Activated T-helper 1 cell treated with Interleukin-2 at 50 U/mL for 16 hours (primary cell): ENCODE measurements at places on chromosomes 1 and 21.

DNA sequence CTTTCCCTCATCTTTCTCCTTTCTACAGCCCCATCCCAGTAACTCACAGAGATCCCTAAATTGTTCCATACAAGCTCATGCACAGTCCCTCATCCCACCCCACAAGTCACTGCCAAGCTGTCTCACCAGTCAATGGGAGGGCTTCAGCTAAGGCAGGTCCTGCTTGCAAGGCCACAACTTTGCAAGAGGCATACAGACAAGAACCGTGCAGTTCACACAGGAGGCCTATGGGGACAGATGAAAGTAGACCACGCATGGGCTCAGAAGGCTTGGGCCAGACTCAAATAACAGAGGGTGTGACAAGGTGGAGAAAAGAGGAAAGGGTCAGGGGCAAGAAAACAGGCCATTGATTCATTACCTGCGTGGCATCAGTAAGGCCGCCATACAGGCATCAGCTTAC, 15.1 kb downstream of the RGS8 start:
- no peak for DNase-seq

DNA sequence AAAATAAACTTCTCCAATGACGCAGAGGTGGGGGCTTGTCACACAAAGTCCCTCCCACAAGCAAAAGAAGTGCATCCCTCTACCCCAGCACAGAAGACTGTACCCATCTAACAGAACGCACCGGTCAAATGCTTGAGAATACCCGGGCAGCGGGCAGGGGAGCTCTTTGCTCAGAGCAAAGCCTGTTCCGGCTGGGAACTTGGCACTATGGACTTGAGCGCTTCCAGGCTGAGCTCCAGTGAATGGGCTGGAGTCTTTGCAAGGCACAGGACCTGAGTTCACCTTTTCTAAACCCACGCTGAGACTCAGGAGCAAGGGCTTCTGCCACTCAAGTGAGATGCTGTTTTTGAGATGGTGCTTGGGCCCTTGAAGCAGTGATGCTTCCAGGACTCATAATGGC, 20.3 kb downstream of the RHBG start:
- DNase-seq = no peak

DNA sequence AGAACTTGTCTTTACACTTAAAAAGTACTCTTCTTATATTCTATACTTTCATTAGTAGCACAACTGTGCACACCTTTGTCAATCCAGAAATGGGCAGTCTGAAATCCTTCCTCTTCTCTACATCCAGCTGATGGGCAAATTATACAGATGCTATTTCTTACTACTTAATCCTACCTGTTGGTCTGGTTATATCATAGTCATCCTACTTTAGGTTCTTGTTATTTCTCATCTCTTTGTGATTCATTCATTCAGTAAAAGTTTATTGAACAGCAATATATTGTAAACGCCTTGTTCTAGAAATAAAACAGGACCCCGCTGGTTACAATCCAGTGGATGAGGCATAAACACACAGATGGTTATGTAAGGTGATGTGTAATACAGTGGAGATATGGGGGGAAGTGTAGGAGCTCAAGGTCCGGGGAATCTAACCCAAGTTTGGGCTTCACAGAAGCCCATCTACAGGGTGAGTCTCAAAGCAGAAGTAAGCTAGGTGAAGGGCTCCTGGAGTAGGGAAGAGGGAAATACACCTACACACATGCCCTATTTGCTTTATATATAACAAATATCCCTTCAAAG, 11.8 kb upstream of the FUBP1 start:
- DNase-seq = no peak

GRCh38 chr1:39387452-39387851, 104.0 kb upstream of the BMP8A start:
- DNase-seq = no peak

DNA sequence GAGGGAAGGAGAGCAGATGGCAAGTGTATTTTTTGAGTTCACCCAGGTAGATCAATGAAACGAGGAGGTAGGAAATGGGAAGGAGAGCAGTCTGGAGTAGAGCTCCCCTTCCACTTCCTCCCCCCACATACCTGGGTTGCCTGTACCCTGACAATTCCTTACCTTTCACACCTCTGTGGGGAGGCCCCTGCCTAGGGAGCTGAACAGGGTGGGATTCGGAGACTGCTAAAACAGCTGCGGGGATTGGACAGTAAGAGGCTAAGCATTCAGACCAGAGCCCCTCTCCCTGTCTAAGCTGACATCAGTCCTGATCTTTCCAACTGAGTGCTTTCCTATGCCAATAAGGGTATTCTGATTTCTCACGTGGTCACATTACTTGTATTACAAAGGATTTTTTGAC, 14.5 kb downstream of the RCSD1 start:
- DNase-seq = no peak

GRCh38 chr1:85058311-85058710, 10.0 kb upstream of the MCOLN3 start:
- no peak for DNase-seq

GRCh38 chr1:200520735-200521134, 99.8 kb downstream of the KIF14 start:
- DNase-seq = no peak

GRCh38 chr21:26842974-26843932, 2.0 kb downstream of the ADAMTS1 start:
- no peak for DNase-seq

GRCh38 chr21:21057349-21058062, 59.3 kb downstream of the NCAM2 start:
- DNase-seq = no peak

DNA sequence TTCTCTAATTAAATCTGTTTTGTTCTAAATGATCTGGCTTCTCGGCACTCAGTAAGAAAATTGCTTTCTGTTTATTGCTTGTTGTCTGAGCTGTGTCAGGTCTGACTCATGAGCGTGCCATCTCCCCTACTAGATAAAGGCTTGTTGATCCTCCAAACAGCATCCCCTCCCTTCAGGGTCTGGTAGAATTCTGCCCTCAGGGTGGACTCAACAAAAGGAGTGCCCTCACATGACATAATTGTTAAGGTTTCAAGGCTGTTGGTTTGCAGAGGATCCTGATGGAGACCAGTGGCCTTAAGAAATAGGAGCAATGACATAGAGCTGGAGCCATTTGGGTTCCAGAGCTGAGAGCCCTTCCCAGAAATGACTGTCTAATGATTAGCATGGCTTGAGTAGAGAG, 36.0 kb upstream of the ATP2B4 start:
- DNase-seq = no peak

GRCh38 chr1:156625436-156626078, 6.3 kb downstream of the HAPLN2 start:
- DNase-seq = peak; percentile 53

GRCh38 chr1:36834586-36834985, 199.7 kb downstream of the GRIK3 start:
- no peak for DNase-seq

DNA sequence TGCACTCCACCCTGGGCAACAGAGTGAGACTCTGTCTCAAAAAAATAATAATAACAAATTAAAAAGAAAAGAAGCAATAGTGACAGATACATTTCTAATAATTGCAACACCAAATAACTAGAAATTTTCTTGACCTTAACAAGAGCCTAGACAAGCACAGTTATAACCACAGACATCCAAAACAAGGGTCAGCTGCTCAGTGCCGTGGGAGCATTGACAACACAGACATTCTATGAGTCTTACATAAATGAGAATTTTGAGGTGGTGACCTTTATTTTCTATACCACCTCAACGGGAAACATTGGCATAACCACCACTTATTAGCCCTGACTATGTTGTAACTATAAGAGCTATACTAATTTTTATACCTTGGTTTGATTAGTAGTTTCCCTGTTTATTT, 156.1 kb downstream of the NR5A2 start:
- DNase-seq = no peak

GRCh38 chr1:159214149-159214760, 9.6 kb downstream of the ACKR1 start:
- no peak for DNase-seq

DNA sequence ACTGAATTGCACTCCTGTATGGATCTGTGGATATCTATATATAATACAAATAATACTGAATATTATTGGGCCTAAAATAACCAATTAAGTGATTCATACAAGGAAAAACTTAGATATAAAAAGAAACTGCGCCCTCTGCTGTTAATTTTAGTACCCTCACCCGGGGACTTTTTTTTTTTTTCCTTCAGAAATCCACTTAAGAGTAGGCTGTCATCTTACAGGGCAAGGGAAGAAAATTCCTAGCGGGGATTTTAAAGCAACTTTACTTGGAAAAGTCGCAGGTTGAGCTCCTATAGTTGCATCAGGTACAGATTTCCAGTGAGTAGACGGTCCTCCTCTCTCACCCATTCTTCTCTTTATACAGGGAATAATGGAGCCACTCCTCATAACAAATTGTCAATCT, 1.3 kb downstream of the NTNG1 start:
- DNase-seq = no peak

DNA sequence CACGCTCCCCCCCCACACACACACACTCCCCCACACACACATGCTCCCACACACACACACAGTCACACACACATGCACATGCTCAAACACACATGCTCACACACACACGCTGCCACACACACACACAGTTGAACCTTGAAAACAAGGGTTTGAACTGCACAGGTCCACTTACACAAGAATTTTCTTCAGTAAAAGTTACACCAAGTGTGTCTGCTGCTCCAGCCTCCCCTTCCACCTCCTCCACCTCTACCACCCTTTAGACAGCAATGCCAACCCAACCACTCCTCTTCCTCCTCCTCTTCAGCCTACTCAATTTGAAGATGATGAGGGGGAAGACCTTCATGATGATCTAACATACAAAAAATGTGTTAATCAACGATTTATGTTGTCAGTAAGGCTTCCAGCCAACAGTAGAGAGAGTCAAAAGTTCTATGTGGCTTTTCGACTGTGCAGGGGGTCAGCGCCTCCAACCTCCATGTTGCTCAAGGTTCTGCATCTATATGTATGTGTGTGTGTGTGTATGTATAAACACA, 26.8 kb downstream of the HSF2BP start:
- no peak for DNase-seq

DNA sequence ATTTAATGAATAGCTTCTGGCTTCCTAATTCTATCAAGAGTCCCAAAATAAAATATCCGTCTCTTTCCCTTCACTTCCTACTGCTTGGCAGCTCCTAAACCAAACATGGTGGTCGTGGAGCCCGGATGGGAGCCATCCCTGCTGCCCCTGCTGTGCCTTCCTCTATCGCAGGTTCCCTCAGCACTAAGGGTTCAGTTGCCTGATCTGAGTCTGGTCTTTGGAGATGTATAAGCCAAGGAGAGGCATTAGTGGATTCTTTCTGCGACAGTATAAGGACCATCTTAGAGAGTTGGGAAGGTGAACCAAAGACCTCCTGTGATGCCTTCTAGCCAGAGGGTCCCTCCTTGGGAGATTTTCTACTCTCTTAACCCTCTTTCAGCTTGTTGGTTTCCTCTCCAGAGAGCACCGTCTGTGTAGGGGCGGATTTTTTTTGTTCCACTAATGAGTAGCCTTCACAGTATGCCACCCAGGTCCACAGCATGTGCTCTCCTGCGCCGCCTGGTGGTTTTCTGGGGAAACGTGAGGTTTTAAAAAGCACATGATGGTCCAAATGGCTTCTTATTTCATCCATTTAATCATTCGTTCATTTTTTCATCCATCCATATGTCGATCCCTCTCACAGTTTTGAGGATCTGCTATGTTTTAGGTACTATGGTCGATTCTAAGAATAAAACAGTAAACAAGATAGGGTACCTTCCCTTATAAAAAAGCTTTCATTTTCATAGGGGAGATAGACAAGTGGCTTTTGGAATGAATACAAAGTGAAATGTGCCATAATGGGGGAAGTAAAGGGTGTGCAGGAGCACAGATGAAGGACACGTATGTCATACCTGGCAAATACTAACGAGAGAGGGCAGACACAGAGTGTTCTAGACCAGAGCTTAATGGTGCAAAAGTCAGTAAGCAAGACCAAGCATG, 71.0 kb downstream of the NFASC start:
- no peak for DNase-seq

DNA sequence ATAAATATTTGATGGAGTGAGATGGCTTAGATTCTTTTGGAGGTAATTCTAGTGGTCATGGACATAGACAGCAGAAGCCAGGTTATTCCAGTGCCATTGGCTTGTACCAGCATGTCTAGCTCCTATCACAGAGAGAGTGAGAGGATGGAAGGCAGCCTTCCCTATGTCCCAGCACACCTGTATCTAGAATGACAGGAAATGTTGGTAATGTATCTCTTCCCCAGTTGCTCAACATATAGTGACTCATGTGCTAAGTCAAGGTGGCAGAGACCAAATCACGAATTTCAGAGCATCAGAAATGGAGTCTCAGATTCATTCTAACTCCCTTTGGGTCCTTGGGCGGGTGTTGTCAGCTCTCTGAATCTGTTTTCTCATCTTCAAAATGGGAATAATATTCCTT, 28.4 kb downstream of the METTL13 start:
- no peak for DNase-seq

GRCh38 chr1:8259498-8260290, 58.2 kb upstream of the SLC45A1 start:
- no peak for DNase-seq

DNA sequence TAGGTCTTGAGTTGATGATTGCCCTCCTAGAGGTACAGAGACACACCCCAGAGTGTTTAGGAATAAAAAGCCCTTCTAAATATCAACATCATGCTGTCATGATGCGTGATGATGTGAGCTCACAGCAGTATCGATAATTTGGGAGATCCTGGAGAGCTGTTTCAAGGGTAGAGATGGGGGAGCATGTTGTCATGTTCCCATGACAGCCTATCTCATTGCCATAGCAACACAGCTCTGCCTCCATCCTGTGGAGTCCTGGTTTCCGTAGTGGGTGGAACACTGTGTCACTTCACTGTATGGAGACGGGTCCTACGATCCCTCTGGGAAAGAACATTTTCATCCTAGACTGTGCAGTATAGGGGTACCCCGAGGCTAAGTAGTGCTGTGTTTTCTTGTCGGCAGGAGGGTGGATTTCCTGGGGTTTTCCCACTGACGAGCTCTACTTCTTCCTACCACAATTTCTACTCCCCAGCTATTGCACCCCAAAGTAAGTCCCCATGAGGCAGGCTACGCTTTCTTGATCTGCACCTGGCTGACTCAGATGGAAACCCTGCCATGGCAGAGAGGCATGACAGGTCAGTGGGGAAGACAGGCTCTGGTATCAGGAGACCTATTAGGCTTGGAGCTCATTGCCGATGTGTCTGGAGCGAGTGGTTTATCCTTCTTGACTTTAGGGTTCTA, 7.2 kb downstream of the KISS1 start:
- no peak for DNase-seq

- no peak for DNase-seq
These were observed 54.0 kb upstream of the JUN start for GRCh38 chr1:58837886-58838285.

- DNase-seq = peak; percentile 76
These were observed 29.1 kb upstream of the A3GALT2 start for GRCh38 chr1:33349778-33350610.

DNA sequence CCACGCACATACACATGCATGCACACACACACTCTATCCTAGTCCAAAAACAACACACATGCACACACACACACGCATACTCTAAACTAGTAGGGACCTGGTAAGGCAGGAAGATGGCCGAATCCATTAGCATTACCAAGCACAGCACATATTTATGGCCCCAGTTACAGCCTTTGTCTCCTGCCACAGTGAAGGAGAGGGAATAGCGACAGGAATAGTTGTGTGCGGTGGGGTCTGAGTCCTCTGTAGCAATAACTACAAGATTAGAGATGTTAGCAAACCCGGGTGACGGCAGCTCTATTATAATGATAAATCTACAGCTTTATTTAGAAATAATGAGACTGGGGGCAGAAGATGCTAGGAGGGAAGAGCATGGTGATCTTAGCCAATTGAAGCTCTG, 20.5 kb downstream of the SYT6 start:
- DNase-seq = no peak

GRCh38 chr1:201827321-201828216, 1.4 kb upstream of the IPO9 start:
- DNase-seq = no peak
